ENCODE measurements at places on chromosomes 13 and 19.

DNA sequence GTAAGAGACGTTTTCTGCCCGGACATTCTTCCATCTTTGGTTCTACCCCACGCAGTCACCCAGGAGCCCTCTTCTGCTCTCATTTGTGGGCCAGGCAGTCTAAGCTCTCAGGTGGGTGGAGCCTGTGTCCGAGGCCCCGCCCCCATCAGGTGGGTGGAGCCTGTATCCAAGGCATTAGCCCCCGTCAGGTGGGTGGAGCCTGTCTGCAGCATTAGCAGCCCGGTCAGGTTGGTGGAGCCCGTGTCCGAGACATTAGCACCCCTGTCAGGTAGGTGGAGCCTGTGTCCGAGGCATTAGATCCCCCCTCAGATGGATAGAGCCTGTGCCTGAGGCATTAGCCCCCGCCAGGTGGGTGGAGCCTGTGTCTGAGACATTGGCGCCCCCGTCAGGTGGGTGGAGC is 45.5 kb upstream of the C13orf46 start:
- peak; percentile 8 for DNase-seq

GRCh38 chr13:100600915-100601314 is 12.3 kb upstream of the GGACT start:
- DNase-seq = no peak

DNA sequence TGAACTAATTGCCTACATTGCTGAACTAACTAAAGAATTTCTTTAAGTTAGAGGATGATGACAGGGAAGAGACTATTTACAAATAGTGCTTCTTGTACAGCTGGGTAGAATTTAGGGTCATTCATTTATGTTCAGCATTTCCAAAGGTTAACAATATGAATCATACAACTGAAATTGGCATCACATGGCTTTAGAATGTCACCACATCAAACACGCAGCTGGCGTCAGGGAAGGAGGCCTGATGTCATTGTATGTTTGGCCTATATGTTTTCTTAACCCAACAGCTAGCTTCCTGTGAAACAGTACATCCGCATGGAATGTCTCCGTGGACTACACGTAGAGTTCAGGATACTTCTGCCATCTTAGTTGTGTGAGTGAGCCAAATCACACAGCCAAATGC is 99.0 kb upstream of the TNFSF11 start:
- DNase-seq = no peak

DNA sequence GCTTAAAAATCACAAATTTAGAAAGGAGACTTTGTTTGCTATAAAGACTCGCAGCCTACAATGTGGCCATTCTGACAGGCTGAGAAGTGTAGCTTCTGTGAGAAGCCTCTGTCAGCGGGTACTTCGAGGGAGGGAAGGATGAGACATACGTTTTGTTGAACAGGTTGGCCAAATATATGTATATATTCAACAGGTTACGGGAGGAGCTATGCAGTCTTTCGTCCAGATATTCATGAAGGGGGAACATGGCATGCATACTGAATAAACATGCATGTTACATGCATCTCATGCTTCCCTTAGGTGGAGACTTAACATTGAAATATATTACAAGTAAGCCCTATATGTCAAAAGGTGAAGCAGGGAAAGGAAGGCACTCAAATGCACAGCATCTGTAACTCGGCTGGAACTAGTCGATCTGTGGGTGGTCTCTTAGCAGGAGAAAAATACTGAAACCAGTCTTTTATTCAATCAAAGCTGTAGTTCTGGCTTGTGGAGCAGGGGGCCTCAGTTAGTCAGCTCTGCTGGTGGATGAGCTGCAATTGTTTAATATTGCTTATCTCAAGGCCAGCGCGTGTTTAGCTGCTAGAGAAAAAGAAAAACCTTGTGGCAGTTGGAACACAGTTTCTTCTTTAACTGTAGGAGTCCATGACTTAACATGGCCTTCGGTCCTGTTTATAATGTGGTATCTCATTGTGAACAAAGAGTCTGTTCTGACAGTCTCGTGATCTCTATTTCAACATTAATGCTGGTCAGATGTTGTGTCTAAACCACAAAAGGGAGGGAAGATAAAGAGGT is 94.3 kb downstream of the FAM216B start:
- no peak for DNase-seq

GRCh38 chr13:26348966-26349365 is 95.0 kb downstream of the CDK8 start:
- DNase-seq = no peak

DNA sequence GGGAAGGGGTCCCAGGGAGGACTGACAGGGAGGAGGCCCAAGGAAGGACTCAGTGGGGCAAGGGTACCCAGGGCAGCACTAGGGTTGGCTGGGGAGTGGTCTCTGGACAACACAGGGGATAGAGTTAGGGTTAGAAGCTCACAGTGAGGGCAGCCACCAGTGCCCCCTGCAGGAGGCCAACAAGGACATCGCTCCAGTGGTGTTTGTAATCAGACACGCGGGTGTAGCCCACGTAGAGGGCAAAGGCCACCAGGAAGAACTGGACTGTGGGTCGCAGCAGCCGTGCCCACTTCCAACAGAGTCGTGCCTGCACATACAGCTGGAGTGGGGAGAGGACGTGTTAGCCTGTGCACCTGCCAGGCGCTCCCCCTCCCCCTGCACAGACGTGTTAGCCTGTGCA is 9.2 kb downstream of the PLPP2 start:
- DNase-seq = no peak

DNA sequence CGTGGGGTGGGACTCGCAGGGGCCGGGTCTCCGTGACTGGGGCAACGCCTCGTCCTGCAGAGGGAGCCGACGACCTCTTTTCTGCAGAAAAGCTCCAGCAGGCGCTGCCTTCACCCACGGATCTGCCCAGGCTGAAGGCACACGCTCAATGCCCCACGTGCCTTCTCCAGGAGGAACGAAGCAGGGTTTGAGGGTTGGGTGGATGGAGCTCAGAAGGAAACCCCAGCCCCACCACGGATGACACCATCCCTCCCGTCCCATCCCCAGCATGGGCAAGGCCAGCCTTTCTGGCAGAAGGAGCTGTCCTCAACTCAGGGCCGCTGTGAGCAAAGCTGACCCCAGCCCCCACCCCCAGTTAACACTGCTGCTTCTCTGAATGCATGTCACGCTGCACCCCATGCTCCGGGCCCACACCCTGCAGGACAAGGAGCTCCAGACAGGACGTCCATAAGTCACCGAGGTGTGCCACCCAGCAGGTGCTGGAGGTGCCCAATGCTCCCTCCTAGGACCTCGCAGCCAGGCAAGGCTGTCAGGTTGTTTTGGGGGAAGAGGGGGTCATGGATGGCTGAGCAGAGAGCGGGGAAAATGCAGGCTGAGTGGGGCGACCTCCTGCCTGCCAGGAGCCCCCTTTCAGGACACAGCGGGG is 7.4 kb downstream of the C19orf25 start:
- no peak for DNase-seq

DNA sequence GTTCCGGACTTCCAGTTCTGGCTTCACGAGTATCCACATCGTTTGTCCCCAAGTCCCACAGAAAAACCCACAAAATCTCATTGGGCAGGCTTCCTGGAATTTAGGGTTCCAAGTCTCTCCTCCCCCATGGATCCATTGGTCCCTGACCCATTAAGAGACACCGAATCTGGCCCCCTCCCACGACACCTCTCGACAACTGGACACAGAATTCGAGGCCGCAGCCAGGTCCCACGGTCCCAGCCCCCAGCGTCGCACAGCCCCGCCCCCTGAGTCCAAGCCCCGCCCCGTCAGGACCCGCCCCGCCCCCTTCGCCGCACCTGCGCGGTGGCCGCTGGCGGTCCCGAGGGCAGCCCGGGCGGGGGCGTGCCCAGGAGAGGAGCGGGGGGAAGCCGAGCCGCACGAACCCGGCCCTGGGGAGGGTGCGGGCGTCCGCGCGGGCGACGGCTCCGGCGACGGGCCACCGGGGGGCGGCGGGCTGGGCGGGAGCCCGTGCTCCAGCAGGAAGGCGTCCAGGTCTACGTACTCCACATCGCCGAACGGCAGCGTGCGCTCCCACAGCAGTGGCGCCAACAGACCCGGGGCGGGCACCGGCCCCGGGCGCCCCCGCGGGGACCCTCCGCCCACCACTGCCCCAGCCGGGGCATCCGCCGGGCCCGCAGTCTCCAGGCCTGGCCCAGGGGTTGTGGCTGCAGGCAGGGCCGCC is 1.8 kb downstream of the DBP start:
- DNase-seq = peak; percentile 59

DNA sequence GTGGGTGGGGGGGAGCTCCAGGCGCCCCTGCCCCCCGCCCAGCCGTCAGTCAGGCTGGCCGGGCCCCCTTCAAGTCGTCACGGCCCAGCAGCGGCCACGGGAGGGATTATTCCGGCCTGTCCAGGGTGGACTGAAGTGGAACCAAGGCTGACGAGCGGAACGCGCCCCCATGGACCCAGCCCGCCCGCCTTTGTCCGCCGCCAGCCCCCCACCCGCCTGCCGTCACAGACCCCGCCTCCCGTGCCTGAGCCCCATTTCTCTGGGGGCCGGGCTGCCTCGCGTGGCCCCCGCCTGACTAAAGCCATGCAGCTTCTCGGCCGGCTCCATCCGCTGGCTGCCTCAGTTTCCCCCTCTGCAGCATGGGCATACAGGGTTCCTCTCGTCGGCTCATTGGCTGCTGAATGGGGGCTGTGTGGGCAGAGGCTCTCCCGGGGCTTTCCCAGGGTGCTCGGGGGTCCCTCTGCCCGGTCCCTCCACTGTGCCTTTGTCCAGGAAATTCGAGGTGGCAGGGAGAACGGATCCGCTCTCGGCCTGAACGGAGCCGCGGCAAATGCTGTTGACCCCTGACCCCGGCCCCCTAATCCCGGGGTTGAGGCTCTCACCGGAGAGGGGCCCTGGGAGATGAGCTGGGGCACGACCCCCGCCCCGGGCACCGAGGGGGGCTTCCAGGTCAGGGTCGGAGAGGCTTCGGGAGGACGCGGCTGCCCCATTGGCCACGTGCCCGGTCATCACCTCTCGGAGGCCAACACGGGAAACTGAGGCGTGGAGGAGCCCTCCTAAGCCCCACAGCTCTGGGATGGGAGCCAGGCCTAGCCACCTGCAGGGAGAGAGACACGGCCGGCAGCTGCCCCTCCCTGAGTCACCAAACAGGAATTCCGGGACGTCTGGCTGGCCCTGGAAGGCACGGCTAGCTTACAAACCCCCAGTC is 27.4 kb downstream of the EFNA2 start:
- DNase-seq = no peak

DNA sequence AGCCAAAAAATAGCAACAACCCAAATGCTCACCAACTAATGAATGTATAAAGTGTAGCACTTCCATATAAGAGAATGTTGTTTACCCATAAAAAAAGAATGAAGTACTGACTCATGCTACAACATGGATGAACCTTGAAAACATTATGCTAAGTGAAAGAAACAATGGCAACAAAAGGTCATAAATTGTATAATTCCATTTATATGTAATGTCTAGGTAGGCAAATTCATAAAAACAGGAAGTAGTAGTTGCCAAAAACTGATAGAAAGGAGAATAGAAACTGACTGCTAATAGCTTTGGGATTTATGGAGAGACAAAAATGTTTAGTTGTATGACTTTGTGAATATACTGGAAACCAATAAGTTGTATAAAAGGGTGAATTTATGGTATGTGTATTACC is 21.6 kb downstream of the MYCBP2 start:
- no peak for DNase-seq

DNA sequence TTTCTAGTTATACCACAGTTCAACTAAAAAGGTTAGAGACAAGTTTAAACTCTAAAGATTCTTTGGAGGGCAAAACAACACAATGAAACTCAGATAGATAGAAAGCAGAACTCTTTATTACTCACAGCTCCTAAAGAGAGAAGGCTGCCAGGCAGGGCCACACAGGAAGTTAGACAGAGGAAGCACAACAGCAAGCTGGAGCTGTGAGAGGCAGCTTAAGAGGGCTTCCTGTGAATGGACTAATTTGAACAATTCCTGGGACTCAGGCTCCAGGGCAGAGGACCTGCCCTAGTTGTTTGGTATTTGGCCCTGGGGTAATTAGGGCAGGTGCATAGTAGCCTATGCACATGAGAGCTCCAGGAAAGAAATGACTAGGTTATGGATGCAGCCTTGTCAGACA is 803.6 kb downstream of the DIAPH3 start:
- no peak for DNase-seq

GRCh38 chr13:42380420-42381164 is 108.6 kb downstream of the AKAP11 start:
- DNase-seq = no peak

DNA sequence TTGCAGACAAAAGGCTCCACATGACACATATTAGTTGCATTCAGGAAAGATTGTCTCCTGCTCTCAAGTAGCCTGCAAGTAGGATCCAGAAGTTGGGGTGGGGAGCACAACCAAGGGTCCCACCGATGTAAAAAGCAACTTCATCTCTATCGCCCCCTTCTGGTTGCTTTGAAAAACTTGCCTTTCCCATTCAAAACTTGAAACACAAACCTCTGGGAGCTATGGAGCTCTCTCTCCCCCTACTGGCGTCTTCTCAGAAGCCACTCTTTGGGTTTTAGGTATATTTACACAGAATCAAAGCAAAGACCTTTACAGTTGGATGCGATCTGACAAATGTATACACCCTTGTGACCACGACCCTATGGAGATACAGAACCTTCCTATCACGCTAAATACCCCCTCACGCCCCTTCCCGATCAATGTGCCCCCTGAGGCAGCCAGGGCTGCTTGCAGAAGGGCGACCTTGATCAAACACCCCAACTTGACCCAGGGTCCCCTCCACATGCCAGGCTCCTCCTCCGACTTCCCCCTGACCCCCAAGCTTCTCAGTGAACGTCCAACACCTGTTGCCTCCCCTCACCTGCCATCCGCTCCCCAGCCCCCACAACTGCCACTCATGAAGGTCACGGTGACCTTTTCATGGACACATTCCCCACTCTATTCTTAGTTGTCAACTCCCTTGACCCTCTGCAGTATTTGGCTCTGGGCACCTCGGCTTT is 10.1 kb downstream of the NOSIP start:
- DNase-seq = peak; percentile 88

DNA sequence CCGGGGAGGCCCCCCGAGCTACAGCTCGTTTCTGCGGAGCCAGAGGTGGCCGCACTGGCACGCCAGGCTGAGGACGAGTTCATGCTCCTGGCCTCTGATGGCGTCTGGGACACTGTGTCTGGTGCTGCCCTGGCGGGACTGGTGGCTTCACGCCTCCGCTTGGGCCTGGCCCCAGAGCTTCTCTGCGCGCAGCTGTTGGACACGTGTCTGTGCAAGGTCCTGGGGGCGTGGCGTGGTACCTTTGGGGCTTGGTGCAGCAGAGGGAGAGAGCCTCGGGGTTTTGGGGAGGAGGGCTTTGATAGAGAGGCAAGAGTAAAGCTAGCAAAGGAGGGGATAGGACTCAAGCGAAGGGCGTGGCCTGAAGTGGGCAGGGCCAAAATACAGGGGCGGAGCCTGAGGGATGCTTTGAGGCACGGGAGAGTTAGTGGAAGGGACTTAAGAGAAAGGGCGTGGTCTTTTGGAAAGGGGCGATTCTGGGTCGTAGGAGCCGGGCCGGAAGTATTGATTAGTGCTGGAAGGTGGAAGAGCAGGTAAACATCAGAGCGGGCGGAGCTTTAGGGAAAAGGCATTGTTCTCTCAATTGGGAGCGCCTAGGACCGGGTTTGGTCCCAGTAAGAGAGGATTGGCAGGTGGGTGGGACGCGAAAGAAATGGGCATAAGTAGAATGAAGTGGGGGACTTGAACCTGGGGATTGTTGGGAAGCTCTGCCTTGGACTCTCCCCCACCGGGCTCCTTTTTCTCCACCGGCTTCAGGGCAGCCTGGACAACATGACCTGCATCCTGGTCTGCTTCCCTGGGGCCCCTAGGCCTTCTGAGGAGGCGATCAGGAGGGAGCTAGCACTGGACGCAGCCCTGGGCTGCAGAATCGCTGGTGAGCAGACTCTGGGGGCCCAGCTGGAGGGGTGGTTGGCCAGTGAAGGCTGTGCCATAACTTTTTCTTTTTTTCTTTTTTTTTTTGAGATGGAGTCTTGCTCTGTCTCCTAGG is 1.2 kb downstream of the PPM1N start:
- DNase-seq = peak; percentile 66

- no peak for DNase-seq
Observed at GRCh38 chr19:51108805-51109146, 567 bp upstream of the CTU1 start.

Data from CD4-positive, alpha-beta T cell treated with Interleukin-2 at 100 ng/mL for 4 hours (primary cell).